ENCODE measurements at places on chromosomes 6 and 20.

- DNase-seq = peak; percentile 36
These were observed 36.9 kb upstream of the TRAF3IP2 start for GRCh38 chr6:111642463-111643158.

GRCh38 chr6:72636215-72636614 lies 14.4 kb downstream of the KCNQ5 start:
- no peak for DNase-seq

- DNase-seq = no peak
These were observed 53.3 kb upstream of the HFE start for GRCh38 chr6:26033941-26034354.

GRCh38 chr6:40556023-40556422 lies 31.1 kb downstream of the LRFN2 start:
- DNase-seq = no peak

GRCh38 chr6:71309656-71310055 lies 21.0 kb downstream of the OGFRL1 start:
- no peak for DNase-seq

GRCh38 chr20:17642404-17643269 lies 39.4 kb downstream of the RRBP1 start:
- no peak for DNase-seq

DNA sequence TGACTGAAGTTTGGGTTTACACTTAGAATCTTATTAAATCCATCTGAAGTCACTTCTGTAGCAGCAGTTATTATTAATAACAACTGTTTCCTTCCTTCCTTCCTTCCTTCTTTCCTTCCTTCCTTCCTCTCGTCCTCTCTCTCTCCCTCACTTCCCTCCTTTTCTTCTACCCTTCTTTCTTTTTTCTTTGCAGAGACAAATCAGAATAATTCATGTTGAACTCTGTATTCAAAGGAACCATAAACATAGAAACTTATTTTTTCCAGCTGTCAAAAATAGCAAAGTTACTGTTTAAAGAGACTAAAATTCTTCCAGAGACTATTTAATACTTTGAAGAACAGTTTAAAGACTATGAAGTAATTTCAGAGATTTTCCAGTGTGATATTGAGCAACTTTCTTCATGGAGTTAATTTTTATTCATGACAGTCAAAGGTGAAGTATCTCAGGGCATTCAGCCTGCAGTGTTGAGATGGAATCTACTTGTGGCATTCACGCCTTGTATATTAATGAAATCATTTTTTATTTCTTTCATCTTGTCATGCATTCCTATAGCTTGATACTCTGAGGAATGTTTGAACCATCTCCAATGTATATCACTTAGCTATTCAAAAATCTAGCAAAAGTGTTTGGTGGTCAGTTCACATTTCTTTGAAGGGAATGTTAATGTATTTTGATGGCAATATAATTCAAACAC lies 109.7 kb downstream of the BCAS1 start:
- DNase-seq = no peak

DNA sequence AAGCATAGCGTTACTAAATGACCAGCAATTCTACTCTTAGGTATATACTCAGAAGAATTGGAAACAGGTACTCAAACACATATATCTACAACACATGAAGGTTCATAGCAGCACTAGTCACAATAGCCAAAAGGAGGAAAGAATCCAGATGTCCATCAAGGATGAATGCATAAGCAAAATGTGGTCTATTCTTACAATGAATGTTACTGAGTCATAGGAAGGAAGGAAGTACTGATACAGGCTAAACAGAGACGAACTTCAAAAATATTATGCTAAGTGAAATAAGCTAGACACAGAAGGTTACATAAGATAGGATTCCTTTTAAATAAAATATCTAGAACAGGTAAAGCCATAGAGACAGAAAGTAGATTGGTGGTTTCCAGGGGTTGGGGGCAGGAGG lies 93.5 kb downstream of the MAP3K7 start:
- DNase-seq = no peak

DNA sequence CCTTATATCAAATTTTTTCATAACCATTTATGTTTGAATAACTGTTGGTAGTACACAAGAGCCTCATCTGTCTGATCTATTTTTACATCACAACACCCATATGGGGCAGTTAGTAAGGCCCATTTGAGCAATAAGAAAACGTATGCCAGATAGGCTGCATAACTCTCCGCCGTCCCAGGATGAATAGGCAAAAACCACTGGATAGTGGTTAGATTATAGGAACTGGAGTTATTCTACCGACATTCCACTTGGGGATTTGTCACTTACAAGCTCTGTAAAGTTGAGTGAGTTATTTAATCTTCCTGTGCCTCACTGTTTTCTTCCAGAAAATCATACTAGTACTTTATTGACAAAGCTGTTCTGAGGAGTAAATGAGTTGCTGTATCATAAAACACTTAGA lies 881.9 kb downstream of the QKI start:
- DNase-seq = no peak

- DNase-seq = peak; percentile 85
These were observed 14.4 kb downstream of the NT5E start for GRCh38 chr6:85464260-85464644.

DNA sequence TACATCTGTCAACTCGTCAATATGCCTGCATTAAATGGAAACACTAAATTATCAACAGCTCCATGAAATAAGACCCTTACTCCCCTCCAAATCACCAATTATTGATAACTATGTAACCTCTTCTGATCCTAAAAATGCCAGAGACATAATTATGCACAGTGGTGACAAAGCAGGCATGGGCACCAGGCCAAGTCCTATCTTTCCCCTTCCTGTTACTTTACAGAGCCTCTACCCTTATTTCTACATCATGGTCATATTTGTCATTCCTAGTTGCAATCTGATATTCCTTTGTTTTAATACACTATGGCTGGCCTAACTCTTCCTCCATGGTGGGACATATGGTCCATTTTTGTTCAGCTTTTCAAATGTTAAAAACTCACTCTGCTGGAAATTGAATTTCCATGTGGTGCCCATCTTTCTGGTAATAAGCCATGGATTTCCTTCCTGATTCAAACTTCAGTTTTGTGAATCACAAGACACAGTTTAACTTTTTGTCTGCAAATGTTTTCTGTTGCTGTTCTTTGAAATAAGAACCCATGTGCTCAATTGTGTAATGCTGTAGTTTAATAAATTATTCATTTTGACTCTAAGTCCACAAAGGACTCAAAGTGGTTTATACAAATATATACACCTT lies 41.8 kb upstream of the ARFGEF2 start:
- DNase-seq = no peak

DNA sequence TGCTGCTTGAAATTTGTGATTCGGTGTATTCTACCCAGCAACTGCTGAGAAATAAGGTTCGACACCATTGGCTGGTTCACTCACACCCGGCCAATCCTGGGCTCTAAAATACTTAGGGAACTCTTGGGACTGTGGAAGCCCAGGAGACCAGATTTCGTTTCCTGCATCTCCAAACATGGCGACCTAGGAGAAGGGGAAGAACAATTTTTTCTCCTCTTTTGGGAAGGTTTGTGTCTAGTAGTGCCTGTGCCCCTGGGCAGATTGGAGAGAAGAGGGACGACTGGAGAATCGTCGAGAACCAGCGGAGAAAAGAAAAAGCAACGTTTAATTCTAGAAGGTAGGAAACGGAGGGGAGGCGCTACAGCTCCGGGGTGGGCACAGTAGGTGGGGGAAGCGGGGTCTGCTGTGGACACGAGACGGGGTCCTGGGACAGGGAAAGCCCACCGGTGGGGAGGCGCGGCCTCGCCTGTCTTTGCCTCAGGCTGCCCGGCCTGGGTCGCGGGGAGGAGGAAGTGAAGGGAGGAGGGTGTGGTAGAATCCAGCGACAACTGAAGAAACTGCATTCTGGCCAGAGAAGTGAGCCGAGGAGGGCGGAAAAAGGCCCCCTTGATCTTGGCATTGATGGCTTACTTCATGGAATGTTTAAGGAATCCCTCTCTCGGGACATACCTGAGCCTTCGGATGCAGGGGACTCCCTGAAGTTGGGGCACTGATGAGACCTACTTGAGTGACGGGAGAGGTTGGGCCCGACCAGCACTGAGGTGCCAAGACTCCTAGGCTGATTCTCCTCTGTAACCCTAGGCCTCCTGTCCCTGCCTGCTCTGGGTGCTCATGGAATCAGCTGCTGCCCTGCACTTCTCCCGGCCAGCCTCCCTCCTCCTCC lies at the start of gene BTN2A1:
Gene BTN2A1 (plus strand): TSS at position 150 of the 883 bp plus-strand sequence. CDS start 682 bp downstream, at position 832.
- peak; percentile 96 for DNase-seq

- DNase-seq = no peak
These were observed 213.4 kb downstream of the KHDC1L start for GRCh38 chr6:73011945-73012344.
